Islet precursor cell (in vitro differentiated cells): ENCODE measurements at places on chromosomes 2 and 18.
A peak's percentile ranks its signal among the peaks of the same experiment; 100 is the strongest.

- no peak for DNase-seq
These were observed 73.2 kb downstream of the MBP start for GRCh38 chr18:77059294-77059916.

DNA sequence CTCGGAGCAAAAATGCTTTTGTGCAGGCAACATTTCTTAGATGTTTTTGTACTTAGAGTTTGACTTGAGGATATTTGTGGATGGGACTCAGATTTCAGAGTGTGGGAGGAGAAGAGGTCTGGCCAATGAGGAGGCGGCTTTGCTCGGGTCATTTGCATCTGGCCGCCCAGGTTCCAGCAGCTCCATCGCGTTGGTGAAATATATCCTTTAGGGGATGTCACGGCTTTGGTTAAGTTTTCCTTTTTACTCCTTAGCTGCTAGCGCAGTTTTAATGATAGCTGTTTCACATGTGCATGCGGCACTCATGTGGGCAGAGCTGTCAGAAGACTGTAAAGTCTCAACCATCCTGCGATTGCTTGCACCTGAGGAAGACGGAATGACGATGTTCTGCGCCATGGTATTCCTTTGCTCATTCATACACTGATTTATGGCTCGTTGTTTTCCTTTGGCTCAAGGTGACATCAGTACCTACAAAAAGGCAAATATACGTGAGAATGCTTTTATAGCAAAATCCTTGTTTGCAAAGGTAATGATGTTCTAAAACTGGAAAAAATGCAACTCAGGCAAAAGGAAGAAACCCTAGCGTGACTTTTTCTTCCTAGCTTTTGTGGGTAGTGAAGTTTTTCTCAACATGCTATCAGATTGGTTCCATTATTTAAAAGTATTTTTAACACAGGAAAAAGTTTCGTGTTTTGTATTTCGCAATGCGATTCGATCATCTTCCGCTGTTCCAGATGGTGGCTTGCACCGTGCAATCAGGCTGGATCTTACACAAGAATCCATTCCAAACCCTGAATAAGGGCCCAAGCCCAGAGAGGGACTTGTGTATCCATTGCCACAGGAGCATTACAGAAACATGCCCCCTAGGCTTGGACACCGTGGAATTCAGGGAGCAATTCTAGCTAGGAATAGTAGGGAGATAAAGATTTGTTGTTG is 70.5 kb upstream of the ZNF516 start:
- DNase-seq = peak; percentile 89

DNA sequence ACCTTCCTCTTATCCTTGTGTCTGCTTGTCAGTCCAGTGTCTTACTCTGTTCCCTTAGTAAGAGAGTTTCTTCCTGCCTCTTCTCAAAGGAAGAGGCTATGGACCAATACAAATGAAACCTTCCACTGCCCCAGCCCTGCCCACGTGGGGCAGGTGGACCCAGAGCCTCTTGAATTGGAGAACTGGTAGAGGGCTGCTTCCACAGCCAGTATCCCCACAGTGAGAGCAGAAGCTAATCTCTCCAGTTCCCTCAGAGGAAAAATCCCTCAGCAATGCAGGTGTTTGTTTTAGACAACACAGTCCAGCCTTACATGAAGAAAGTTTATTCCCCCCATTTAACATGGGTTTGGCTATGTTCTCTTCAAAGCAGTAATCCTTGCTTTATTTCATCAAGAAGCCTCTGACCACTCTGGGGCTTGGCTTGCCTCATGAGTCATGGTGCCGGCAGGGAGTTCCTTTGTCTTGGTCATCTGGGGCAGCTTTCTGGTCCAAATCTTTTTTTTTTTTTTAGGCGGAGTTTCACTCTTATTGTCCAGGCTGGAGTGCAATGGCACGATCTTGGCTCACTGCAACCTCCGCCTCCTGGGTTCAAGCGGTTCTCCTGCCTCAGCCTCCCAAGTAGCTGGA is 6.5 kb upstream of the CYBRD1 start:
- DNase-seq = peak; percentile 63

GRCh38 chr2:23711979-23712755 is 214.8 kb downstream of the ATAD2B start:
- DNase-seq = no peak

DNA sequence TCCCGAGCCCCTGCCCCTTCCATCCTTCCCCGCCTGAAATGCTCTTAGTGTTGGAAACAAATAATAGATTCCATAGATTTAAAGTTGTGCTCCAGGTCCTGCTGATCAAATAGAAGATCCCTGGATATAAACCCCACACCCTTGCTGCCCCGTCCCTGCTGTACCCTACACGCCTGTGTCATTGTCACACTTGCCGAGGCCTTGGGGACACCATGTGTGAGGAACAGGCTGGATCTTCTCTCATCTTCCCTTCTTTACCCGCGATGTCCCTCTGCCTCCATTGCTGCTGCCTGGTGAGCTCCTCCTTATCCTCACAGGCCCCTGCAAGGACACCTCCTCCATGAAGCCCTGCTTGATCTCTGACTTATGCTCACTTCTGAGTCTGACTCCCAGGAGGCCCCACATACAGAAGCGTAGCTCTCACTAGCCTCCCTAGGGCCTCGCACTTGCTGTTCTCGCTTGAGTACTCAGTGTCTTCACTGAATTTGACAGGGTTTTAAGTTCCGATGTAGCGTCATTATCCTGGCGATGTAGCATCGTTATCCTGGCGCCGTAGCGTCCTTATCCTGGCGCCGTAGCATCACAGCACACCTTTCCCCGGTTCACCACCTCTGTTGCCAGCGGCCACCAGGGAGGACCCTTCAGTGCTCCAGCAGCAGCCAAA is 221.9 kb downstream of the NDUFA10 start:
- DNase-seq = peak; percentile 35

DNA sequence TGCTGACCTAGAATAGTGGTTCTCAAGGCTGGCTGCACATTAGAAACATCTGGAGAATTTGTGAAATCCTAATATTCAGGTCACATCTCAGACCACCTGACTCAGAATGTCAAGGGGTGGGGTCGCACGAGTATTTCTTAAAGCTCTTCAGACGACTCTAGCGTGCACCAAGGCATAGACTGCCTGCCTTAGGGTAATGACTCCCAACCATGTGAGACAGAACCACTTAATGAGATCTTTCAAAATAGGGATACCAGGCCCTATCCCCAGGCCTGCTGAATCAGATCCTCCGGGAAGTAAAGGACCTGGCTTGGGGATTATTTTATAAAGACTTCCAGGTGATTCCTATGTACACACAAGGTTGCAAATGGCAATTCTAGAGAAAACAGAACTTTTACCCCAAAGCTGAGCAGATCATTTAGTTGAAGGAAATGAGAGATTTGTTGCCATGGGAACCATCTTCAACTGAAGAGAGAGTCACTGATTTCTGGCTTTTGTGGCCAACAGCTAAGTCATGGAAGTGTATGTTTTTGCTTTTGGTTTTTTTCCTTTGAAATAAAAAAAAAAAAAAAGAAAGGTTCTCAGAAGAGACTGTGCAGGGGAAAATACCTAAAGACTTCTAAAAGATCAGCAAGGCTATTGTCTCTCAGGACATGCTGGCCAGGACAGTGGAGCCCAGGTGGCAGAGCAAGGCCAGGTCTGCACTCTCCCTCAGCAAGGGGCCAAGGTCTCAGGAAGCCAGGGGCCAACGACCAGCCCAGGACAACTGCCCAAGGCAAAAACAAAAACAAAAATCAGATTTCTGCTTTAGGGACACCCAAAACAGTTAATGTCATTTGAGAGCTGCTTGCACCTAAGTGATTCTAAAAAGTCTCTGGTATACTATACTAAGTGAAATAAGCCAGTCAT is 15.3 kb upstream of the LOXHD1 start:
- no peak for DNase-seq

DNA sequence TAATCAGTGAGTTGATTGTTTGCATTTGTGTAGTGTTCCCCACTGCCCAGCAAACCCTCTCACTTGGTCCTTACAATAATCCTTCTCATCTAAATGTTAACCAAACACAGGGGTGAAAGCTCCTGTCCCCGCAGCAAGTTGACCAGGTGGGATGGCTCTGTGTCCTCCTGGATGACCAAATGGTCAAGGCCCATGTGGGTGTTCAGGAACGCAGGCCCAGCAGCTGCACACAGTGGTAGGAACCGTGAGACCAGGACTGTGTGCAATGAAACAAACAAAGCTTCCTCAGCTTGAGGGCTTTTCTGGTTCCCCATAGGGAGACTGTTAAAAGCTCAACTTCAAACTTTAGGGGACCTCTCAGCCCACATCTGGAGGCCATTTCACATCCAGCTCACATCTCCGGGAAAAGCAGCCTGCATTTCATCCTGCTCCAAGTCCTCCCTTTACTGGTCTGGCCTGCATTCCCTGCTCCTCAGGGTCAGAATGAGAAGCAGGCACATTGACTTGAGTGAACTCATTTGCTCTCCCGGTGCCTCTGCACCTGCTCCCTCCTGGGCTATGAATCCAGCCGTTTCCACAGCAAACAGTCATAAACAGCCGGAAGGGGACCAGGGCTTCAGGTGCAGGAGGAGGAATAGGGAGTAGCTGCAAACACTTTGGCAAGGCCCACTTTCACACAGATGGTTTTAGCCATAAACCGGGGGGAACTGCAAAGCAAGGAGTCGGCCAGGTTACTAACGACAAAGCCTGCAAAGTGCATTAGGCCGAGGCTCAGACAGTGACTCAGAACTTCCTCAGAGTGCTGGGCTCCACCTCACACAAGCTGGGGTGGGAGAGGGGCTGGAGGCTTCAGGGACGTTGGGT is 144.7 kb downstream of the CAPN13 start:
- DNase-seq = peak; percentile 91

DNA sequence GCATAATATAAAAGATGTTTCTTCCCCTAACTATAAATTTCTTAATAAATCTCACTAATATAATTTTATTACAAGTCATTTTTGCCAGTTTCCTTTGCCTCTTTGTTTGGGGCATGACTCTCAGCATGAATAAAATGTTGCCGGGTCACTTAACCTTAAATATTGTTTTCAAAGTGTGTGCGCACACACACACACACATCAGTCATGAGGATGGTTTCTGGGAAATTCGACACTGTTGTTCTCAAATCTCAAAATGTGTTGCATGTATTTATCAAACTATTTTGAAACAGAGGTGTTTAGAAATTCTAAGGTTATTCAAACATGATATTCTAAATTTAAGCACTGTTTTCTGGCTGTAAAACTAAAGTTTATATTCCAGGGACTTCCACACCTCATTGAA is 31.5 kb downstream of the FAP start:
- DNase-seq = no peak

DNA sequence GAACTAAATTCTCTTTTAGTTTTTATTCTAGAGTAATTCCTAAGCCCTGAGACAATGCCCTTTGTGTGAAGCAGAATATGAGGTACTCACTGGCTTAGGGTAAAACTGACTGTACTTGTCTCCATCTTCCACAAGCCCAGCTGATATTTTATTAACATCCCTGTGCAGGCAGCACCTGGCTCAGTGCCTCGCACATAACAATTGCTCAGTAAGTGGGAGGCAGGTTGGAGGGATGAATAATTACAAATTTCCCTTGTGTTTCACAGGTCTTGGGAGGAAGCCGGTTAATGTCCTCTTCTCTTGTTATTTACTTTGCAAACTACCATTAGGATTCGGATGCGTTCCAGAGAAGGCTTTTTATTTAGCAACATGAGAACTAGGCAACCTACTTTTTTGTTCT is 249.8 kb upstream of the FSHR start:
- DNase-seq = no peak

GRCh38 chr2:232835687-232836208 is 34.3 kb upstream of the SNORC start:
- DNase-seq = no peak

DNA sequence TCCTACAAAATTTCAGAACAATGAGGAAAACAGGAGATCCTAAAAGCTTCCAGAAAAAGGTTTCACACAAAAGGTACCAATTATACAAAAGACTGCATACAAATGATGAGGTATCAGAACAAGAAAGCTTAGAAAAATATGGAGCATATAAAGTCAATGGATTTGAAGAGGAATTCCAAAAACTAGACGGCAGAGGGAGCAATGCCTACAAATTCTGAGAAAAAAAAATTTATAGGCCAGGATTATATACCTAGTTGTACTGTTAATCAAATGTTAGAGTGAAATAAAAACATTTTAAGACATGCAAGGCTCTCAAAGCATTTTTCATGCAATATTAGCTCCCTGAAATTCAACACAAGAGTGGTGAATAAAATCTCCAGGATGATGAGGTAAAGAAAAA is 106.2 kb downstream of the ZRANB3 start:
- DNase-seq = no peak

DNA sequence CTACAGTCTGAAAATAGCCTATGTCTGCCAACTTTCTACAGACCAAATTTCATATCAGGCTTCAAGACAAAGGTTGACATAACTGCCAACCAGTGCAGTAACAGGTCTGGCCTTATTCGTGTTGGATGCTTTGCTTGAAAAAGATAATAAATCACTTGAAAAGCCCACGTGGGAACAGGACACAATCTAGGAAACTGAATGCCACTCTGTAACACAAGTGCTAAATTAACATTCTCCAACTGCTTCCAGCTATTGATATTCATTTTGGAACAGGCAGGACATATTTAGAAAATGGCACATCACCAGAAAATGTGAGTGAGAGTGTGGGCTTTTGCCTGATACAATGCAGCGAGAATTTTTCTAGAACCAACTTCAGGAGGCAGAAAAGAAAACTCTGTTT is 165.9 kb upstream of the CCDC150 start:
- DNase-seq = no peak

DNA sequence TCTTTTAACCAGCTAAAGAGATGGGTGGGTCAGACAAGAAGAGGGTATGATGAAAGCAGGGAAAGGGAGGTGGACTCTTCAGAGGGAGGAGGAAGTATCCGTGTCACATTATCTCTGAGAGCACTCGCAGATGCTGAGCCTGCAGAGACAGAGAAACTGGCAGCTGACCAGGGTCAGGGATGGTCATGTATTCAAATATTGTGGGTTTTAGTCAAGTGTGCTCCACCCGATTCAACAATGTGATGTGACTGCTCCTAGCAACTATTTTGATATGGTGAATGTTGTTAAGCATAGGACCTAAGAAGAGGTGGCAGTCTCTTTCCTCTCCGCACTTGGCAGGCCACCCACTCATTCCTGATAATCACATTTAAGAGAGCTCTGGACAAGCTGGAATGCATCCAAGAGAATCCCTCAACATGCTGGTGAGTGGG is 1.3 kb upstream of the CLIP4 start:
- DNase-seq = no peak

DNA sequence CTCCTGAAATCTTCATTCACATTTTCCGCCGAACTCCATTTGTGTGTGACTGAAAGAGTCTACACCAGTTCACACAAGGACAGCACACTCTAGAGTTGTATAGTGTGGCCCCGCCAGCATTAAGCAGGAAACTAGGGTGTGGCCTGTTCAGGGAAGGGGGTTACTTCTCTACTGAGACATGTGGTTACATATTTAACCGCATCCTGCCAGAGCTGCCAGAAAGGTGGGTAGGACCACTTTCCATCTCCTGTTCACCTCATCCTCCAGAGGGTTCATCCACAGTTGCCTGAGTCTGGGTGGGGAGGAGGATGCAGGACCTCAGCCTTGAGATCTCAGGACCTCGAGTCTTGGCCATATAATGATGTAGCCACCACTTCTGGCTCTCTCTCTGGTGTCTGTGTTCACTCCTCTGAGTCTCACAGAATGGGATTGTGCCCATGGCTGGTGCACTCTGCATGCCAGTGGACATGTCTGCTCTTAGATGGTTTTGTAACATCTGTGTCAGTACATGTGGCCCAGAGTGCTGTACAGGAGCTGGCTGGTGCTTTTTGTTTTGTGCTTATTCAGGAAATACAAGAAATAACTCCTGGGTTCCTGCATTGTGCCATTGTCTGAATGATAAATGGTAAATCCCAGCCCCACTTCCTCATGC is 7.7 kb upstream of the SP140L start:
- no peak for DNase-seq
